HFFc6 (cell line): ENCODE measurements at places on chromosomes 7 and 10.

DNA sequence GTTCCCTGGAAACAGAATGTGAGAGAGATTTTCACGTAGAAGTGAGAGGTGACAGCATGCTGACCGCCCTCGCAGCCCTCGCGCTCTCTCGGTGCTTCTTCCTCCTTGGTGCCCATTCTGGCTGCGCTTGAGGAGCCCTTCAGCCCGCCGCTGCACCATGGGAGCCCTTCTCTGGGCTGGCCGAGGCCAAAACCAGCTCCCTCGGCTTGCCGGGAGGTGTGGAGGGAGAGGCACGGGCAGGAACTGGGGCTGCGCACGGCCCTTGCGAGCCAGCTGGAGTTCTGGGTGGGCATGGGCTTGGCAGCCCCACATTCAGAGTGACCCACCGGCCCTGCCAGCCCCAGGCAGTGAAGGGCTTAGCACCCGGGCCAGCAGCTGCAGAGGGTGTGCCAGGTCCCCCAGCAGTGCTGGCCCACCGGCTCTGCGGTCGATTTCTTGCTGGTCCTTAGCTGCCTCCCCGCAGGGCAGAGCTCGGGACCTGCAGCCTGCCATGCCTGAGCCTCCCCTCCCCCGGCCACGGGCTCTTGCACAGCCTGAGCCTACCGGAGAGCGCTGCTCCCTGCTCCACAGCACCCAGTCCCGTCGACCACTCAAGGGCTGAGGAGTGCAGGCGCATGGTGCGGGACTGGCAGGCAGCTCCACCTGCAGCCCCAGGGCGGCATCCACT, 888.7 kb upstream of the ZWINT start:
- no peak for DNase-seq

GRCh38 chr7:130719541-130719940, 14.5 kb downstream of the KLF14 start:
- DNase-seq = no peak

DNA sequence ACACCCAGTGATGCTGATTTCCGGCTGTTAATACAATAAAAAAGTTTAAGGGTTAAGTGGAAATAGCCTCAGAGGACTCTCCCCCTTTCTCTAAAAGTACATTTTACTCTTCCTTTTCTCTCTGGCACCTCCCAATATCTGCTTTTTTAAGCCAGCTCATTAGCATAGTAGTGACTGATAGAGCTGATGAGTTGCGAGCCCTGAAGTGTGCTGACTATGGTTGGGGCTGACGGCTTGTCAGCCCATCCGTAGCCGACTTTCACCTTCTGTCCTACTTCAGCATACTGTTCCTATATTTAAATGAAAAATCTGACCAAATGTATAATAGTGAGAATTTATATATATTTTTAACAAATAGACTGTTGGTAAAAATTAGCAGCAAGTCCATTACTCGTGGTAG, 80.0 kb downstream of the SHH start:
- DNase-seq = no peak

DNA sequence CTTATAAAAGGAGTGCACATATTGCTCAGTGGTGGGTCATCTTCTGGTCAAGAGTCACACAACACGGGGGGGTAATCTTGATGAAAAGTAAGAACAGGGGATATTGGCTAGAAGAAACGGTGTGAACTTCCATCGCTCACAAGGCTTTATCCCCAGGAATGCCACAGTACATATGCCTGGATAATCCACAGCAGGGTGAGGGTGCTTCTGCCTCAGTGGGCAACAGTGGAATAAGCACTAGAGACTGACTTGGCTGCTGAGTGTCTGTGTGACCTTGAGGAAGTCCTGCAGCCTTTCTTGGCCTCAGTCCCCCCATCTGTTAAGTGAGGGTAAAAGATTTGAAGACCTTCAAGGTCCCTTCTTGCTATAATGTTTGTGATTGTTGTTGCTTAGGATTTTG, 44.9 kb upstream of the SHH start:
- no peak for DNase-seq

GRCh38 chr10:106788982-106789381, 375.5 kb downstream of the SORCS1 start:
- no peak for DNase-seq
